NCI-H187 treated with DMSO at 0.1 percent for 48 hours (cell line): ENCODE measurements at places on chromosomes 6 and 20.

DNA sequence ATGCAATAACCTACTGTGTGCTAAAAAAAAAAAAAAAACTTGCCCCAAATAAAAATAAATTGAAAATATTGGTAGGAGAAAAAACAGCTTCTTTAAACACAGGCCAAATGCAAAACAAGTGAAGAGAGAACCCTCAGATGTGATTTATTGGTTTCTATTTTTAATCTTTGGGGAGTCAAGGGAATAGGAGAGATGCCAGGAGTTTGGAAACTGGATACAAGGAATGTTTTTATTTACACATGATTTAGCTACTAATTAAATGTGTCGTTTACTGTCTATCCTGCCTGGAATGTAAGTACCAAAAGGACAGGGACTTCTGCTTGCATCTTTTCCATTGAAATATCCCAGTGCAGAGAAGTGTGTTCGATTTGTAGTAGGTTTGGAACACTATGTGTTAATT, 810.7 kb downstream of the MAFB start:
- DNase-seq: no peak

GRCh38 chr20:22260506-22260905, 323.9 kb downstream of the FOXA2 start:
- no peak for DNase-seq

DNA sequence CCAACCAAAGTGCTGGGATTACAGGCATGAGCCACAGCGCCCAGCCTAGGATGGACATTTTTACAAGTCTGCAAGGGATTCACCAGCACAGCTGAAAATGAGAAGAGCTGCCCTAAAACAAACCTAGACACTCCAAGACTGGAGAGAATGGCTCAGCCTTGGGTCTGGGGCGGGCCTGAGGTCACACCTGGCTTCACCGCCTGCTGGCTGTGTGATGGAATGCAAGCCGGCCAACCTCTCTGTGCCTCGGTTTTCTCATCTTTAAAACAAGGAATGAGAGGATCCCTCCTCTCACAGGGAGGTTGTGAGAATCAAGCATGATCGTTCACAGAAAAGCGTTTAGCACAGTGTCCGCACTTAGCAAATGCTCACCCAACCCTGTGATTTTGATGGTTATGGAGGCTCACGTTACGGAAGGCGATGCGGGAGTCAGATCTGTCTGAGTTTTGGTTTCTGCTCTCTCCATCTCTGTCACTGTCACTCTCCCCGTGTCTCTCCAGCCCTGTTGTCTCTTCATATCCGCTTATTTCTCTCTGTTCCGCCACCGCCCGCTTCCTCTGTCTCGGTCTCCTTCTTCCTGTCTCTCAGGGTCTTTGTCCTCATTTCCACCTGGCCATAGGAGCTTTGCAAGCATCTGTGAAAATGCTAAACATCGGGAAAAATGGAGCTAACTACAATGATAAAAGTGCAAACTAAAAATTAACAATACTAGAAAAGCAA, 47.6 kb downstream of the CEBPB start:
- no peak for DNase-seq

DNA sequence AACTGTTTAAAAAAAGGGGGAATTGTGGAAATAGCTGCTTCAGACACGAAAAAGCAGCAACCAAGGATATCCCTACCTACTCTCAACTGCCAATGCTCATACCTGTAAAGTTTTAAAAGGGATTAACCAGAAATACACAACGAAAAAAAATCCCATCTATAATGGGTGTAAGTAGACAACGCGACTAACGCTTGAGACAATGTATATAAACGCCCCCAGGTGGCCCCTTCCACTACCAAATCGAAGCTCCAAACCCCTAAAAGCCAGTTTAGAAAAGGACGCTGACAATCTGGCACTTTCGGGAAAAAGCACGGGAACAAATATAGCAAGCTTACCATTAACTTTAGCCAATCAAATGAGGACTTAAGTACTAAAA, 94.5 kb upstream of the BTN3A2 start:
- no peak for DNase-seq

- DNase-seq: no peak
These were observed 19.5 kb upstream of the SRSF3 start for GRCh38 chr6:36574679-36575078.

DNA sequence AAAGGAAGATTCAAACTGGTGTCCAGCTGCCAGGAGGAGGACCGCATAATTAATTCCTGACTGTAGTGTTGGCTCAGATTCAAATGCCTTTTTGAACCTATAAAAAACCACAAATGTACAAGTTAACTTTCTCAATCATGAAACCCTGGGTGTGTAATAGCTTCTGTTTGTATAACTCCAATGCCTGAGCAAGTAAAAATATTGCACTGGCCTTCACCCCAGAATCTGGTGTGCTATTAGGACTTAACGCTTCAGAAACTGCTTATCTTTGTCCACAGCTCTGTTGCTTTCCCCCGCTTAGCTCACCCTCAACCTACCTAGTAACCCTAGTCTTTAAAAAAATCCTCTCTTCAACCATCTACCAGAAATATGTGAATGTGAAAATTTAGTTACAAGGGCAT, 119.1 kb upstream of the MAP7 start:
- DNase-seq: no peak

DNA sequence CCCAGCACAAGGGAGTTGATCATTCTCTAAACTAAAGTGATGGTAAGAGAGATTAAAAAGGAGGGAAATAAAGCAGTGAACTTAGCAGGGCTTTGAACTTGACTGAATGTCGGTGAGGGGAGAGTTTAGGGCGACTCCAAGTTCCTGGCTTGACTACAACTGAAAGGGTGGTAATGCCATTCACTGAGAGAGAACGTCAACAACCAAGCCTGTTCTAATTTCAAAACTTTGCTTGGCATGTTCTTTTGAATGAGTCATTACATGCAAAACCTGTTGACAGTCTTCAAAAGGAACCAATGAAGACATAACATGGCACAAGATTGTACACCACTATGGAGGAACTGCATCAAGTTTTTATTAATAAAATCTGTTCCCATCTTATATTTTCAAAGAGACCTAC, 10.3 kb upstream of the MYB start:
- no peak for DNase-seq

- DNase-seq: no peak
These were observed 2.2 kb downstream of the ADGRF4 start for GRCh38 chr6:47700596-47700995.

DNA sequence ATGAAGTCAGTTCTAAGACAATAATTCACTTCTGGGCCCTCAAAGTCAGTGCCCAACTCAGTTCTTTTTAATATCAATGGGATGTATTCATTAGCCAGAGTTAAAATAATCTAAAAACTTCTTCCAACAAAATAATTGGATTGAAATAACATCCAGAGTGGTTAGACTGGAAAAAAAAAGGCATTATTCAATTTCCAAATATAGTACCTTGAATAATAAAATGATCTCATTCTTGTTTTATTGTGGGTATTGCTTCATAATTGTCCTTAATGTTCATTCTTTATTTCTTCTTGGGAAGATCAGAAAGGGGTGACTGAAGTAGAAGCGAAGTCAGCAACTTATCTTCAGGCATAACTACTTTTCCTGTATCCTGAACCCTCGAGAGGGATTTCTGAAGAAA, 85.1 kb upstream of the JARID2 start:
- DNase-seq: no peak

DNA sequence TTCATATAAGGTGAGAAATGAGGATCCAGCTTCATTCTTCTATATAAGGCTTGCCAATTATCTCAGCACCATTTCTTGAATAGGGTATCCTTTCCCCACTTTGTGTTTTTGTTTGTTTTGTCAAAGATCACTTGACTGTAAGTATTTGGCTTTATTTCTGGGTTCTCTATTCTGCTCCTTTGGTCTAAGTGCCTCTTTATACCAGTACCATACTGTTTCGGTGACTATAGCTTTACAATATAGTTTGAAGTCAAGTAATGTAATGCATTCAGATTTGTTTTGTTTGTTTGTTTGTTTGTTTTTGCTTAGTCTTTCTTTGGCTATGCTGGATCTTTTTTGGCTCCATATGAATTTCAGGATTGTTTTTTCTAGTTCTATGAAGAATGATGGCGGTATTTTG, 64.6 kb downstream of the ERMARD start:
- no peak for DNase-seq

DNA sequence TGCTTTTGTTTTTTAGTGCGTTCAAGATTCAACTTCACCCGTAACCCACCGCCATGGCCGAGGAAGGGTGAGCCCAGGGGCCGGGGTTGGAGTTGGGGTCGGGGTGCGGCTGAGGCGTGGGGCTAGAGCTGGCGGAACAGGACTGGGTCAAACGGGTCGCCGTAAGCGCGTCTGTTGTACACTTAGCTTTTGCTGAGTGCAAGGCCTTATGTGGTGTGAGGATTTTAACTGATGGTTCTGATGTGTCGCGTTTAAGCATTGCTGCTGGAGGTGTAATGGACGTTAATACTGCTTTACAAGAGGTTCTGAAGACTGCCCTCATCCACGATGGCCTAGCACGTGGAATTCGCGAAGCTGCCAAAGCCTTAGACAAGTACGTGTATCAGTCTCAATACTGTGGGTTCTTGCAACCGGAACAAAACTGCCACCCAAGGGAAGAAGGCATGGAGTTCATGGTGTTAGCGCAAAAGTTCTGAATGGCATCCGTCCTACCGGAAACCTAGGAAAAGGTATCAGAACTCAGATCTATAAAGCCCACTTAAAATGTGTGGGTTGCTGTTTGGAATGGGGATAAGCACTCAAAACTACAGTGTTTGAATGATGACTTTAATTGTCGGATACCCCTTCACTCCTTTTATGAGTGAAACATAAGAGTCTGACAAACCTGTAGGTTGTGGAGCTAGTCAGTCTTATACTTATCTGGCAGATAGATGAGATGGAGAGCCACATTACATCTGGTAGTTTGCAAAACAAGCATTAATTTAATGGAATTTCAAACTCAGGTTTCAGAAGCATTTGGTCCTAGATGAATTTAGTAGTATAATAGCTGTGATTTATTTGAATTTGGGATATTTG, 574 bp downstream of the RPS12 start:
- DNase-seq: no peak

DNA sequence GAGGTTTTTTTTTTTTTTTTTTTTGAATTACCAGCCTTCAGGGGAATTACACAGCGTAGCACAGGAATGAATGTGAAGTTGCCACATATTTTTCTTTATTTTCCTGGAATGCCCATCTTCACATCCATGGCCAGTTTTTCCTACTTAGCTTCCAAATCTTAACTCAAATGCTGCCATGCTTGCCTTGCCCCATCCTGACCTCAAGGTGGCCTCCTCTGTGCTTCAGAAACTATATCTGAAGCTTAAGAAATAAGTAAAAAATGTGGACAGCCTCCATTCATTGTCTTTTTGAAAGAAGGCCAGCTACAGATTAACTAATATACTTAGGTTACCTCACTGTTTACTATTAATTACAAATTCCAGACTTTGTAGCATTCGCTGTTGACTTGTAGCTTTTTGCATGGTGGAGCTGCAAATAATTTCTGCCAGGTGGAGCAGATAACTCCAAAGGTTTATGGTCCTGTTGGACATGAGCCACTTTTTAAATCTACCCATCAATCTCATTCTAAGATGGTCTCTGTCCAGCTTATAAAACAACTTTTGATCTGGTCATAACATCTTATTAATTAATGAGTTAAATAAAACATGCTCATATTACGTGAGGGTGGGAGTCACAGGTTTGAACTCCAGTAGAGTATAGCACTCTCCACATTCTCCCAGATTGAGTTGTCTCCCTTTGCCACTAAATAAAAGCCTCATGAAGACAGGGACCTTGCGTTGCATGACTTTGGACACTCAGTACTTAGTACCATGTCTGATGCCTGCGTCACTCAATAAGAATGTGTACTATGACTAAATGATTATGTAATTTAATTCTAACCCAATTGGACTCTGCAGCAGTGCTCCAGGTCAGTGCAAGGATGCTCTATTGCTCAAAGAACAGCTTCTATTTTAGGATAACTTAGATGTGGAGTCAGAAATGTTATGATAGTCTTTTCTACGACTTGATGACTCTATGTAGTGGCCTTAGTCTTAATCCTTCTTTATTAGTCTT, 678.6 kb upstream of the CITED2 start:
- DNase-seq: no peak
